ENCODE measurements at places on chromosomes 4 and X.

- DNase-seq, result no peak
Observed at GRCh38 chr4:109629775-109630174, 69.7 kb downstream of the MCUB start.

DNA sequence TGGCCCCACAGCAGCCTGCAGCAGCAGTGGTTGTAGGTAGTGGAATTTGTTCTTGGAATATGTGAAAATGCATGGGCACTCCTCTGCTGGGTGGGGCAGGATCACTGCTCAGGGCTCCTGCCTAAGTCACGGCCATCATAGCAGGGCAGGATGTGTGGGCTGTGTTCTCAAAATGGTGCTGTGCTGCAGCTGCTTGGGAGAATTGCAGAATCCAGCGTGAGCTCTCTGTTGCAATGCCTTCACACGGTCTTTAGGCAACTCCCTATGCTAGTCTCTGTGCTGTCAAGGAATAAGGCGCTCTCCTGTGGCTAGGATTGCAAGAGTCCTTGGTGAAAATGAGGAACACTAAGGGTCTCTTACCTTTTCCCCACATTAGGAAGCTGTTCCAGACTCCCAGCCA lies 42.9 kb downstream of the F8 start:
- DNase-seq, result no peak

- no peak for DNase-seq
Observed at GRCh38 chrX:73478961-73479360, 32.1 kb downstream of the CDX4 start.

DNA sequence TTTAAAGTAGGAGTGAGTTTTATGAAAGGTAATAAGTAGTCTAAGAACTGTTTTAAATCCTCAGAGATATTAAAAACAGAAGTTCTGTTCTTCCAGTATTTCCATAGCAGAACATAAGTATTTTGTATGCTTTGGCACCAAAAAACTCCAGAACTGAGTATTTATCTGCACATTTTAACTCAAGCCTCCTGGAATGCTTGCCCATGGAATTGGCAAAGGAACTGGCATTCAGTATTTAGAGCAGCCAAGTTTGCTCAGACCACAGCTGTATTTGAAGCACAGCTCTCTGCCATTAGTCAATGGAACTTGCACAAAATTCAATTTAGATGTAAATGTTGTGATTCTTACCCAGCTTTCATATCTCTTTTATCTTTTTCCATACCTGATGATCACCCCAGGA lies 42.2 kb downstream of the NDNF start:
- DNase-seq, result no peak

DNA sequence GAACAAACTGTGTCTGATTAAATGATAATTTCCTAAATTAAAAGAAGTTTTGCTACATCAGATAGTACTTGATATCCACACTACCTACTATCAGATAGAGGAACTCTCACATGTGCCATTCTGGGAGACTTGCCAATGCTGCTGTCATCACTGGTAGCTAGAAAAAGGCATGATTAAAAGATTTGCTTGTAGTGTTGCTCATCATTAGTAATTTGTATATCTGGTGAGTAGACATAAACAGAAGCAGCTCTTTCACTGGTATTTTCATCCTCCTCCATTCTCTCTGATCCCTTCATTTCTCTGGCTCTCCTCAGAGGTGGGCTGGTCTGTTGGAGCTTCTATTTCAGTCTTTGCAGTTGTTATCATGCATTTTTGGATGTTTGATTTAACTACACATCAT lies 56.0 kb downstream of the SPRY1 start:
- DNase-seq, result no peak

DNA sequence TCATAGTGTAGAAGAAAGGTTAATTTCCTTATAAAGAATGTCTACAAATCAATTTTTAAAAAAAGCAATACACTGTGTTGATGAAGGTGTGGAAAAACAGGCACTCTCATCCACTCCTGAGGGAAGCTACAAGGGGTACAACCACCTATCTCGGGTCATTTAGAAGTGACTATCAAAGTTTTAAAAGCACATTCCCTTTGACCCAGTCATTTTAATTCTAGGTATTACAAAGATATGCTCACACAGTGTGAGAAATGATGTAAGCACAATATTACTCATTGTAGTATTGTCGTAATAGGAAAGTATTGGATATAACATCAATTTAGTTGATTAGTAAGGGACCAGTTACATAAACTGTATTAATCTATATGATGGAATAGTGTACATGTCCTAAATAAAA lies 7.4 kb upstream of the HCCS start:
- no peak for DNase-seq

GRCh38 chrX:68894513-68895340 lies 65.9 kb downstream of the EFNB1 start:
- no peak for DNase-seq

- DNase-seq, result no peak
Observed at GRCh38 chr4:26515936-26516335, 25.7 kb upstream of the CCKAR start.

DNA sequence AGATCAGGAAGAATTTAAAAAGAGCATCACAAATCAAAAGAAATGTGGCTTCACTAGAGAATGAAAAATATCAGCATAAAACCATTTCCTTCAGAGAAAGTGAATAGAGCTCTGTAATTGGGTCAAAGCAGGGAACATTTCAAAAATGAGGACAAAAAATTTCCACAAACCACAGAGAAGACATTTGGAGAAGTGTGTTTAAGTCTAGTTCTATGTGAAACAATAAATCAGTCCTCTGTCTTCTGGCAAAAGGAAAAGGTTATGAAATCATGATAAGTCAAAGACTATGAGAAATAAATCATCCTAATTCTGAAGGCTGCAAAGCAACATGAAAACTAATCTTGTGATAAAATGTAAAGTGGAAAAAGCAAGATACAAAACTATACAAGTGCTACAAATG lies 27.9 kb downstream of the SMPX start:
- no peak for DNase-seq

DNA sequence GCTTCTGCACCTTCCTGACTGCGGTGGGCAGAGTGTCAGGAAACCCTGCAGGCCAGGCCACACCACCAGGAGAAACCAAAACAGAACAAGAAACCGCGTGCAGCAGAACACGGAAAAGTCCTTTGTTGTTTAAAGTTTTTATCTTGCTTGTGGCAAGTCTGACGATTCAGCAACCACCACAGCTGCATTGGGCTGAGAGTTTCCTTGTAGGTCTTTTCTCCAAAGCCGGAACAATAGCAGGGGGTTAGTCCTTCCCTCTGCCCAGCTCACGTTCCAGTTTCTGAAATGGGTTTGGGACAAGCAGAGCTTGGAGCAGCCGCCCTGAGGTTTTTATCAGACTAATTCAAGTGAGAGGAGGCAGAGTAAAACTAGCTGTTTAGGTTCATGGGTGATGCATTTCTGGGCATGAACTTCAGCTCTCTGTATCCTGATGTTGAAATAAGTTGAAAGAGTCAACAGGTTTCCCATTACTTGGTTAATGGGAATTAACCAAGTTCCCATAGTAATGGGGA lies 216.9 kb downstream of the PTTG2 start:
- no peak for DNase-seq

DNA sequence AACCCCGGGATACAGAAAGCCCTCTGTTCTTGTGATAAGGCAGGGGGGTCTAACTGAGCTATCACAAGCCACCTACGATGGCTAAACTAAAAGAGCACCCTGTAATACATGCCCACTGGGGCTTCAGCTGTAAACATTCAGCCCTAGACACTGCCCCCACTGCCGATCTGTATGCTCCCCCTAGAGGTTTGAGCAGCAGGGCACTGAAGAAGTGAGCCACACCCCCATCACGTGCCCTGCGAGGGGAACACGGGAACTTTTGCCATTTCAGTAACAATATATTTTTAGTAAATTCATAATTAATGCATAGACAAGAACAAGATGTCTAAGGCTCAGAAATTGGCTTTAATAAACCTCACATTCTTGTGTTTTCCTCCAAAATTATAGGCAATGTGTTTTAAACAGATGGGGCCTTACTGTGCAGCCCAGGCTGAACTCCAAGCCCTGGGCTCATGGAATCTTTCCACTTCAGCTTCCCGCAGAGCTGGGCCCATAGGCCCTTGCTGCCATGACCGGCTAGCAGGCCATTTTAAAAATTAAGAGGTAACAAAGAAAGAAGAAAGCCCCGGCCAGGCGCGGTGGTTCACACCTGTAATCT lies 235.3 kb upstream of the SFRP2 start:
- no peak for DNase-seq

DNA sequence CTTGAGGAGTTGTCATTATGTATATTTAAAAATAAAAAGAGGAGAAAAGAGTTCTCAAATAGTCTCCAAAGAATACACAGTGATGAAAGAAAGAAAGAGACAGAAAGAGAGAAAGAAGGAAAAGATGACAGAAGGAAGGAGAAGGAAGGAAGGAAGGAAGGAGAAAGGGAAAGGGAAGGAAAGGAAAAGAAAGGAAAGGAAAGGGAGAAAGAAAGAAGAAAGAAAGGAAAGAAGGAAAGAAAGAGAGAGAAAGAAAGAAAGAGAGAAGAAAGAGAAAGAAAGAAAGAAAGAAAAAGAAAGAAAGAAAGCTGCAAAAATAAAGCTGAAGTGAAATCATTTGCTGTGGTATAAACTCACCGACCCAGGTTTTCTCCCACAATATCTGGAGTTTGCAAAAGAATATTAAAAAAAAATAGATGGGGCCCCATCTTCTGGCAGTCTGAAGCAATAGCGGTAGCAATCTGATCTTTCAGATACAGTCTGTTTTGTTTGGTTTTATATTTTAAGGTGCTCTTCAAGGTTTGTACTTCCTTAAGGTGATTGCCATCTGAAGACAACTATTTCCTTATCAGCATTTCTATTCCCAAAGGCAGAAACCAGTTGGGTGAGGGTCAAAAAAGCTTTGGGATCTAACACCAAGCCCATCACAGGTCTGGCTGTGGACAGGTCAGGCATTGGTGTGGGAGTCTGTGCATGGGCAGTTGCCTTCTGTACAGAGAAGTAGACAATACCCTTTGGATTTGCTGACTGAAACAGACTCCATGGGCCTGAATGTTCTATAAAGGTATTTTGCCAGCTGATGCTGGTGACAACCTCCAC lies 160.4 kb downstream of the CPEB2 start:
- DNase-seq, result no peak

GRCh38 chrX:107978707-107979307 lies 3.4 kb downstream of the TEX13B start:
- DNase-seq, result no peak

DNA sequence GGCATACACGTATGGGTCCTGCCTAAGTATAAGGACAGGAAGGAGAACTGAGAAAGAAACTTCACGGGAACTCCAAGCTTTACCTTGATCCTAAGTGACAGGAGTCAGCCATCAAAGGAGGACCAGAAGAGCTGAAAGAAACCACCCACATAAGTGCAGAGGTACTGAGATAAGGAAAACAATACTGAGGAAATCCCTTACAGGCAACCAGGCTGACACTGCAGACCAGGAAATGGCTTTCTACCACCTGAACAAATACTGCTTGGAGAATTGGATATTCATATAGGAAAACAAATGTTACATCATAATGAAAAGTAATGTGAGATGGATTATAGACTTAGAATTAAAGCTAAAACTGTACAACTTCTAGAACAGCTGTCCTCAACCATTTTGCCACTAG lies 127.0 kb downstream of the IL15 start:
- no peak for DNase-seq

DNA sequence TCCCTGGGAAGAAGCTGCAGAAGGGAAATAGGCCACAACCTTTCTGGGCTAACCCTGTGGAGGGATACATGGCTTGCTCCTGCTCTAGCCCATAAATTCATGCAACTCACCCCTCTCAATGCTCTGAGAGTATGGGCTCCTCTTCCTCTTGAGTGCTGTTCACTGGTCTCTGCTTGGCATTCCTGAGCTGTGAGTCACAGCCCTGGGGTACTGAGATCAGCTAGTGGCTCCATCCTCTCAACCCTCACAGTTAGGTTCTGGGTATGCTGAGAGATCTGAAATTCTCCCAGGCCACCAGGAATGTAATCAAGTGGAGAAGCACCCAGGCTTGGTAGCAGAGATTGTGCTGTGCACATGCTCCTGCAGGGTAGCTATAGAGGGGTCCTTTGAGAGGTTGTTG lies 60.6 kb upstream of the SPANXN2 start:
- no peak for DNase-seq

DNA sequence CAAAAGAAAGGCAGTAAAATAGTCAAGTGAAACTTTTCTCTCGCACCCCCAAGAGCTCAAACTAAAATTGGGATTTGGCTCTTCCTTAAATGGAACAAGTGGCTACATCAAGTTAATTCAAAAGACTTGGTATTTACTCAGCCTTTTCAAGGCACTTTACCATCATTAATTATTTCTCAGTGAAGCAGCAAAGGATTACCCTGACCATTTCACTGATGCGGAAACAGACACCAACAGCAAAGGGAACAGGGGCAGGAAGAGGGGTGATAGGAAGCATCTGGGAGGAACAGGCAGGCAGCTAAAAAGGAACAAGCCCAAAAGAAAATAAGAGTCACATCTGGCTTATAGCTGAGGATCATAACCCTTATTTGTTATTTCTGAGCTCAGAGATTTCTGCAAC lies 2.7 kb downstream of the SCML2 start:
- DNase-seq, result no peak

DNA sequence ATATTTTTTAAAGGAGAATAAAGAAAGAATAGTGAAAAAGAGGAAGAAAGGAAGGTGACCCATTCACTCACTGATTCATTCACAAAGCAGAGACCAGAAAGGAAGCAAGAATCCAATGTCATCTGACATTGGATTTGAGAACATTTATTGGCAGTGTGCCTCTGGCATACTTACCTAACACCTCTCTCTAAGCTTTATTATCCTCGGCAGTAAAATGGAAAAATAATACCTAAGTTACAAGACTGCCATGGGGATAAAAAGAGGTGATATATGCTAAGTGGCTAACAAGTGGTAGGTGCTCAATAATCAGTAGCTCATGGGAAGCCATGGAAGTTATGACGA lies 41.6 kb upstream of the PPARGC1A start:
- DNase-seq, result no peak

DNA sequence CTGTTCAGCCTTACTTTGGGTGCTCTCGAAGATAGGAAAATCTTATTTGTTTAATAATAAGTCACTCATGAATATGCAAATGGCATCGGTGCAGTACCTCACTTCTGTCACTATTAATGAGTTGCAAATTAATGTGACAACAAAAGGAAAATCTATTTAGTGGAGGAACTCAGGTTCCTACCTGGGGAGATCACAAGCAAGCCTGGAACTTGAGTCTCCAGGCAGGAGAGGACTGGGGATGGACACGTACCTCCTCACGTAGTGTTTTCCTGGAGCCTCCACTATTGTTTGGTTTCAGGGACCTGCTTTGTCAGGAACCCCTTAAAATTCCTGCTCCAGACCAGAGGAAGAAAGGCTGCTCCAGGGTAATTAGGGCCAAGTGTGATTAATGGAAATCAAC lies 82.1 kb downstream of the BCOR start:
- DNase-seq, result no peak

GRCh38 chr4:41146716-41147506 lies 67.4 kb downstream of the APBB2 start:
- DNase-seq, result no peak

DNA sequence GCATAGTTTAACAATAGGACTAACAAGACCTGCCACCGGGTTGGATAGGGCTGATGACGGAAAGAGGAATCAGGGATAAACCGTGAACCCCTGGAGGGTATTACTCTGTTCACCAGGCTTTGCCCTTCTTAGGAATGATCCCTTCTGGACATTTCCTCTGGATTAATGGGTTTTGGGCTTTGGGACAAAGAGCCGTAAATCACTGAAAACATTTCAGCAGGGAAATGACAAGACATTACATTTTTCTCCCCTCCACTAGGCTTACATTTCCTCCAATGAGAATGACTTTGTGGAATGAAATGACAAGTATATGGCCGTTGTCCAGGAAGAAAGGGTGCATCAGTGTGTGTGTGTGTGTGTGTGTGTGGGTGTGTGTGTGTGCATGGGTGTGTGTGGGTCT lies 25.9 kb upstream of the RBPJ start:
- no peak for DNase-seq
